ENCODE measurements at places on chromosomes 3 and 15. TPM values are rescaled to one million over a fixed set of nuclear protein-coding genes. Genes with fewer than 3 reads are reported as not detected.

DNA sequence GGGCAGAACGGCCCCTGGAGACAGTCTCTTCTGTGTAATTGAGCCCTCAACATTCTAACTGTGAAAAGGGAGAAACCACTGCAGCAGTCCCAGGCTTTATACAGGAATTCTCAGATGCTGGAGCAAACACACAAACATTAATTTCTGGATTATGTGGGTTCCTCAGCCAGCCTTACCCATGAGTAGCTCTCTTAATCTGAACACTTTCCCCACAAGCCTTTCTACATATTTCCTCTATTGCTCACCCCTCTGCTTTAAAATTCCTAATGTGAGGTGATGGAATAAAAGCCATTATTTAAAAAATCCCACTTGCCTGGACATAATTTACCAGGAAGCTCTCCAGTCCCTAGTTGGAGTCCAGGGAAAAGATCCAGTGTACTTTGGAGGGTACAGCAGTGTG is 139.0 kb downstream of the CTNNB1 start:
- DNase-seq, result no peak

DNA sequence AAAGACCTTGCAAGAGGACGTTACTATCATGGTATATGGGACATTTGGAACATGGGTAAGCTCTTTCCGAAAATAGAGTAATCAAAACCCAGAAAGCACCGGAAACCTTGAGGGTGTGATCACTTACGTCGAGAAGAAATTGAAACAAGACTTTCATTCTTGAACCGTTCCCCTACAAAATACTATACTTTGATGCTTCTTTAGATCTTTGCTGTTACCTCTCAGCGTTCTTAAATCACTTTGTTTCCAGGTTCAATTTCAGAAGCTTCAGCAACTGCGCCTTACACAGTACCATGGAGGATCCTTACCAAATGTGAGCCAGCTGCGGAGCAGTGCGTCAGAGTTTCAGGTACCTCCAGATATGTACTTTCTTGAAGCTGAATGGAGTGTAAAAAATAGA is 10.1 kb downstream of the CRTC3 start:
- no peak for DNase-seq

- DNase-seq, result no peak
Observed at GRCh38 chr15:68430471-68431036, 1.4 kb downstream of the ITGA11 start.

DNA sequence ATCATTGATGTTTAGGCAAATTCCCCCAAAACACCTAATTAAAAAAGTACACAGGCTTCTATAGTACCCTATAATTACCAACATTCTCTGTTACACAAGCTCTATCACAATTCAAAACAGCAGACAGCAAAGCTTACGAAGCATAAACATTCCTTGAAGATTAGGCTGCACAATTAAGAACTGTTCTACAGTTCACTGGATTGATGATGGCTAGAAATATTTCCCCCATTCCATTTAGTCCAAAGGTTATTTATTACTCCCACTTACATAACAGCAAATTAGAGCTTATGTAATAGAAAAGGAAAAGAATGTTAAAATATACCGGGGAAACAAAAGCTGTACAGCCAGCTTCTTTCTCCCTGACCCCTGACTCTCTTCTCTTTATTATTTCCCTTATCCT is 49.3 kb downstream of the UACA start:
- DNase-seq, result no peak

DNA sequence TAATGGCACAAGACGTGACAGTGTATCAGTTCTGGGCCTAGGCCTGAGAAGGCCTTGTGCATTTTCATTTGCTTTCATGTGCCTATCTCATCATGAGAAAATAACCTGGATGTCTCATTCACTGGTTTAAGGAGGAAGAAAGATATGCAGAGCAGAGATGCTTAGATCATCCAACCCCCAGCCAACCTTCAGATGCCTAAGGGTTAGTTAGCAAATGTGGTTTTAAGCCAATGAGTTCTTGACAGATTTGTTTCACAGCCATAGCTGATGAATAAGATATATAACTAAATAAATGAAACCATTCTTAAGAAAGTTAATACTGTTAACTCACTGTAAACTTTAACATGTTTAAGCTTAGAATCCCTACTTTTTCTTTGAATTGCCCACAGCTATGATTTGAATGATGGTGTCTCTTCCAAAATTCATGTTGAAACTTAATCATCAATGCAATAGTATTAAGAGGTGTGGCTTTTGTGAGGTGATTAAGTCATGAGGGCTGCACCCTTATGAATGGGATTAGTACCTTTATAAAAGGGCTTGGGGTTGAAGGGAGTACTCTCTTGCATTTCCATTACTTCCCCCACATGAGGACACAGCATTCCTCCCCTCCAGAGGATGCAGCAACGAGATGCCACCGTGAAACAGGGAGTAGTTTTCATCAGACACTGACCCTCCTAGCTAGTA is 324.6 kb upstream of the TBC1D5 start:
- DNase-seq, result no peak

GRCh38 chr3:126570103-126570541 is 11.4 kb upstream of the C3orf22 start:
- no peak for DNase-seq

GRCh38 chr15:51497806-51498205 is 124.8 kb downstream of the DMXL2 start:
- DNase-seq, result no peak

Gene FEZF2
- polyA plus RNA-seq, result not detected

Gene EPHA3
- polyA plus RNA-seq, result 6.4 TPM
